ENCODE measurements at places on chromosomes 4 and X. TPM values are rescaled to one million over a fixed set of nuclear protein-coding genes. Genes with fewer than 3 reads are reported as not detected.

The CXorf51A gene
- not detected for total RNA-seq

The SLITRK4 gene
- total RNA-seq: 29.5 TPM

The VEGFC gene
- total RNA-seq: 58.3 TPM

The CPLX1 gene
- total RNA-seq: 1.8 TPM

The TBC1D19 gene
- total RNA-seq: 11.7 TPM

The ATP1B4 gene
- total RNA-seq: not detected

The HOPX gene
- 51.0 TPM for total RNA-seq

The FHIP1A gene
- total RNA-seq: 6.6 TPM

The FAM47B gene
- total RNA-seq: not detected

The AREG gene
- total RNA-seq: 35.4 TPM

The FGF2 gene
- total RNA-seq: 10.9 TPM

The MAGEC3 gene
- total RNA-seq: not detected

The CCKAR gene
- total RNA-seq: not detected

The SMIM10 gene
- 5.5 TPM for total RNA-seq

The GLRA3 gene
- not detected for total RNA-seq

The TBC1D25 gene
- total RNA-seq: 10.5 TPM

The CFAP299 gene
- total RNA-seq: not detected

The ASB9 gene
- 2.2 TPM for total RNA-seq

The GRPR gene
- not detected for total RNA-seq

The NMU gene
- total RNA-seq: 3.0 TPM

The TMEM47 gene
- 8.3 TPM for total RNA-seq

The ITIH6 gene
- not detected for total RNA-seq

The GAGE2A gene
- not detected for total RNA-seq

The DCLK2 gene
- 23.2 TPM for total RNA-seq

The SLC2A9 gene
- 0.81 TPM for total RNA-seq

The NEUROG2 gene
- not detected for total RNA-seq

The PPP1R2C gene
- total RNA-seq: not detected

Data from mesangial cell (primary cell).